NT2/D1 (cell line): ENCODE measurements at places on chromosomes 13 and 19.
A peak's percentile ranks its signal among the peaks of the same experiment; 100 is the strongest.

- DNase-seq: peak; percentile 77
These were observed 18.7 kb downstream of the ACTN4 start for GRCh38 chr19:38665950-38666662.

GRCh38 chr13:113747291-113747833 is 11.7 kb upstream of the TMEM255B start:
- no peak for DNase-seq

GRCh38 chr13:108700422-108701170 is 71.2 kb downstream of the MYO16 start:
- DNase-seq: no peak

- DNase-seq: no peak
These were observed 334.2 kb downstream of the DNAJC15 start for GRCh38 chr13:43357564-43357963.

GRCh38 chr13:41710771-41711170 is 250.1 kb downstream of the VWA8 start:
- no peak for DNase-seq

GRCh38 chr19:46776927-46777911 is 11.2 kb downstream of the SLC1A5 start:
- DNase-seq: no peak

DNA sequence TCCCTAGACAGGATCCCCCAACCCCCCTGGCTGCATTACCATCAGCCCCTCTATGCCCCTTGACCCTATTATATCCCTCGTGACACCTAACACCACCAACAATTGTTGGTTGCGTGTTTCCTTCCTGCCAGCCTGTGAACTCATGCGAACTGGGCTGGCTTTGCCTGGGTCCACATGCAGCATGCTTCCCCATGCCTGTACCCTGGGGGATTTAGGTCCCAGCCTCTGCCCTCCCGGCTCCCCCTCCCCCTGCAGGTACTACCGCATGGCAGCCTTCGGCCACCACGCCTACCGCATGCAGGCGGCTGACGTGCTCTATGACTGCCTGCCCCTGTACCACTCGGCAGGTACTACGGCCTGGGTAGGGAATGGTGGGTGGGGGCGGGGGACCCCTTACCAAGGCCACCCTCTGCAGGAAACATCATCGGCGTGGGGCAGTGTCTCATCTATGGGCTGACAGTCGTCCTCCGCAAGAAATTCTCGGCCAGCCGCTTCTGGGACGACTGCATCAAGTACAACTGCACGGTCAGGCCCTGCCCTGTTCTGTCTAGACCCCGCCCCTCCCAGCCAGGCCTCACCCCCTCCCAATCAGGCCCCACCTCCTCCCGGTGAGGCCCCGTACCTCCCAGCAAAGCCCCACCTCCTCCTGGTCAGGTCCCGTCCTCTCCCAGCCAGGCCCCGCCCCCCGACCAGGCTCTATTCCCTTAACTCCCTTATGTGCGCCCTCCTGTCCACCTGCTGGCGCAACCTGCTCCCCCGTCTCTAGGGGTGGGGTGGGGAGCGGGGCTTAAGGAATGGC is 18.5 kb downstream of the SLC27A1 start:
- DNase-seq: peak; percentile 98

DNA sequence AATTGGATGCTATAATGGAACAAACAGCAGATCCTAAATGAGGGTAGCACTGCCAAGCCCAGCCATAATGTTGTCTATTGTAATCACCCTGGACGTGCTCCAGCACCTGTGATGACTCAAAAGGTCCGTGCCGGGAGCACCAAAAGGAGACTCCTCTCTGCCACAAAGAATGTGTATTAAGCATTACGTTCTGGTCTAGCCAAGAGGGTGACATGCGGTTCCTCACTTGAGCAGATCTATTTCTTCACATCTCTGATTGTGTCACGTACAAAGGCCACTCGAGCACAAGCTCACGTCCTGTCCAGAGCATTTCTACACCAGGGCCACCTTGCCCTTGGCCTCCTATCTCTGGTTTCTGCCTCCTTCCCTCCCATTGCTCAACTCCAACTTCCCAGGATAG is 219.9 kb upstream of the IRS2 start:
- no peak for DNase-seq

GRCh38 chr13:60612593-60612992 is 215.6 kb downstream of the TDRD3 start:
- DNase-seq: no peak

GRCh38 chr19:56687031-56687430 is 15.5 kb upstream of the ZNF835 start:
- no peak for DNase-seq

DNA sequence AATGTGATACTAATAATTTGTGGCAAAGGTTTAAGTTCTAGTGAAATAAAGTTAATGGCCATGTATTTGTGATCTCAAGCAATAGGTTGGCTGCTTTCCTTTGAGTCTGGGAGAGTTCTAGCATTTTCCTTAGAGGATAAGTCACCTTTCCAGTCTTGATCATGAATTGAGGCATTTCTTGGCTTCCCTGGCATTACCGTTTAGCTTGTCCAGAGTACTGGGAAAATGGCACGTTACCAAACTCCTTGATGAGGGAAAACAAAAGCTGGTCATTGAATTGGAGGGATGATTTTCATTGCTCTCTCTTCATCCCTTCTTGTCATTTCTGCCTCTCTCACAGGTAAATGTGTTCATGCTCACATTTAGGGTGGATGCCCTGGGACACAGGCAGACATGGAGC is 34.0 kb upstream of the SPRY2 start:
- DNase-seq: no peak

GRCh38 chr19:12967907-12968306 is 1.5 kb upstream of the DAND5 start:
- DNase-seq: no peak

GRCh38 chr13:99264051-99264450 is 5.9 kb upstream of the GPR18 start:
- no peak for DNase-seq

- DNase-seq: no peak
These were observed 71.9 kb downstream of the FLT1 start for GRCh38 chr13:28423010-28423409.

DNA sequence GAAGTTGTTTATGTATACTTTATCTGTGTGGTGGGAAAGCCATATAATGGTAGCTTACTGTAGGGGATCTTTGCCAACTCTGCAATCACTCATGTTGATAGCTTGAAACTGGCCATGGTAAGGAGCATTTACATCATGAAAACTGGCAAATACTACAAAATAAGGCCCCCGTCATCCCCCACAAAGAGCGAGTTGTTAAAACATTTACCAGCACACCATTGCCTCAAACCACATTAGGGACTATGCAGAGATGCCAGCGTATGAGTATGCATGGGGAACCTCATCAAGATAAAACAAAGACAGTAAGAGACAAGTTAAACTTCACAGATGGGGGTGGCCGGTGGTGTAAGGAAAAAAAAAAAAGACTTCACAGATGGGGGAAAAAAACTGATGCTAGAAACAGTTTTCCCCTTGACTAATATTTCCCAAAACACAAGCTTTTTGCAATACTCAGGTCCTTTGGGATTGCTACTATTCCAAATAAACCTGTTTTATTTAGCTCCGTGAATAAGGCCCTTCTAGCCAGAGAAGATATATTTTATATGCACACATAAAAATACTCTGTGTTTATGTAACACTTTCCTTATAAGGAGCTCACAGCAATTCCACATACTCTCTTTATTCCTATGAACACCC is 70.6 kb upstream of the SERP2 start:
- DNase-seq: no peak

DNA sequence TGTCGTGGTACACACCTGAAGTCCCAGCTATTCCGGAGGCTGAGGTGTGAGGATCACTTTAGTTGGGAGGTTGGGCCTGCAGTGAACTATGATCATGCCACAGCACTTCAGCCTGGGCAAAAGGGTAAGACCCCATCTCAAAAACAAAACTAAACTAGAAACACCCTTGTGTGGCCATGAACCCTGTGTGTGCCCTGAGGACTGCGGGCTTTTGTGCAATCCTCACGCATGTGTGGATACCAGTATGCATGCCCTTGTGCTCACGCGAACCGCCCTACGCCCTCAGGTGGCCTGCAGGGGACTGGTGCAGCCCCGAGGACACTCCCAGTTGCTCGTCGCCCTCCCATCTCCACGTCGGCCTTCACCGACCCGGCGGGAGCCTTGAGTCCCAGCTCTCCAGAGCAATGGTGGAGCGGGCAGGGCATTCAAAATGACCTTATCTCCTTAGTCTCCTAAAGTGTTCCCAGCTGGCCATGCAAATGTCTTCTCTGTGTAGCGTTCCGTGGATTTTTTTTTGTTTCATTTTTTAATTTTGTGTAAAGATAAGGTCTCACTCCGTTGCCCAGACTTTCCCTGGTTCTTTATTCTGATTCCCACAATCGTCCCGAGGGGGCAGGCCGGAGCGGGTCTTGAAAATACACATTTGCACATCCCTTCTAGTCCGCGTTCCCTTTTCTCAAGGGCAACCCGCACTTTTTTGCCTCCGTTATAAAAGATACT is 868 bp upstream of the EGLN2 start:
- DNase-seq: peak; percentile 58

- no peak for DNase-seq
These were observed 44.0 kb downstream of the KLF2 start for GRCh38 chr19:16368385-16369305.

- no peak for DNase-seq
These were observed 1700.1 kb upstream of the SLC10A2 start for GRCh38 chr13:104766319-104766718.

DNA sequence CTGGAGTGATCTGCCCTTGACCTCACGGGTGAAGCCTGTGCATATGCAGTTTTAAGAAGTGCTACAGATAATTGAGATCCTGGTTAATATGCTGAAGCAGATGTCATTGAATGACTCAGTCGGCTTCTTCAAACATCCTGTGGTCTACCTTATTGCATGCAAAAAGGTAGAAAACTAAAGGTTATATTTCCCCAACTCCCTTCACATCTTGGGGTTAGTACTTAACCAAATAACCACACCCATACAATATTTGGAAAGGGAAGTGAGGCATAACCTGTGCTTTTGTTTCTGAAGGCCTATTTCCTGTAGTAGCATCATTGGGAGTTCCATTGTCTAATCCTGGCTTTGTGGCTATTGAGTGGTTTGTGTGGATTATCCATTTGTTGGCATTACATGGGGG is 58.3 kb downstream of the RAP2A start:
- no peak for DNase-seq

- DNase-seq: no peak
These were observed 114.9 kb downstream of the PCCA start for GRCh38 chr13:100203696-100204367.

GRCh38 chr19:5042556-5042955 is 73.6 kb downstream of the KDM4B start:
- no peak for DNase-seq

GRCh38 chr19:50328224-50328872 is 829 bp downstream of the KCNC3 start:
- no peak for DNase-seq

GRCh38 chr19:41421314-41421713 is 5.9 kb downstream of the B3GNT8 start:
- DNase-seq: no peak

DNA sequence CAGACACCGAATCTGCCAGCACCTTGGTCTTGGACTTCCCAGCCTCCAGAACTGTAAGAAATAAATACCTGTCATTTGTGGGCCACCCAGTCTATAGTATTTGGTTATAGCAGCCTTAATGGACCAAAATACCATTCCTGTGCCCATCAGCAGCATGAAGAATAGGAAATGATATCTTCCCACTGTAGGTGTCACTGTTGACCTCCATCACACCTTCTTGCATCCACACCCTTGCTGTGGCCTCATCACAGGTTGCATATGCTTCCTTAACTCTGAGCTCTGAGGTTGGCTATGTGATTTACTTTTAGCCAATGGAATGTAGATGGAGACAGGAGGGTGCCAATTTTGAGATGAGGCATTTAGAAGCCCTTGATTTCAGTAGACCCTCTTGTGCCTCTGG is 242.0 kb upstream of the TSHZ3 start:
- no peak for DNase-seq

GRCh38 chr13:30044932-30045331 is 194.5 kb upstream of the UBL3 start:
- DNase-seq: no peak

GRCh38 chr19:7848779-7849457 is 18.9 kb downstream of the EVI5L start:
- DNase-seq: no peak

DNA sequence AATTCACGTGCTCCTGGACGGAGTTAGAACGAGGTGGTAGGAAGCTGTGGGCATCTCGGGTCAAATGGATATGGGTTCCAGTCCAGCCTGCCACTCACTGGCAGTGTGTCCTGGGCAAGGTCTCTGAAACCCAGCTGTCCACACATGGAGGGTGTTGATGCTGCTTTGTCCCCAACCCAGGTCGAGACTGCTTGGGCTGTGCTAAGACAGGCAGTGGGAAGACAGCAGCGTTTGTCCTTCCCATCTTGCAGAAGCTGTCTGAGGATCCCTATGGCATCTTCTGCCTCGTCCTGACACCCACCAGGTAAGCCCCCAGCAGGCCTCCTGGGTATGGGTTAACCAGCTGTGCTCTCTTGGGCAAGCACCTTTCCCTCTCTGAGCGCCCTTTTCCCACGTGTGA is 885 bp downstream of the DDX49 start:
- DNase-seq: no peak

GRCh38 chr13:106499896-106500295 is 35.6 kb downstream of the EFNB2 start:
- DNase-seq: no peak

- DNase-seq: no peak
These were observed 732 bp downstream of the SELENOV start for GRCh38 chr19:39515551-39516191.

GRCh38 chr19:54287456-54287855 is 6.5 kb upstream of the LILRB2 start:
- DNase-seq: no peak

DNA sequence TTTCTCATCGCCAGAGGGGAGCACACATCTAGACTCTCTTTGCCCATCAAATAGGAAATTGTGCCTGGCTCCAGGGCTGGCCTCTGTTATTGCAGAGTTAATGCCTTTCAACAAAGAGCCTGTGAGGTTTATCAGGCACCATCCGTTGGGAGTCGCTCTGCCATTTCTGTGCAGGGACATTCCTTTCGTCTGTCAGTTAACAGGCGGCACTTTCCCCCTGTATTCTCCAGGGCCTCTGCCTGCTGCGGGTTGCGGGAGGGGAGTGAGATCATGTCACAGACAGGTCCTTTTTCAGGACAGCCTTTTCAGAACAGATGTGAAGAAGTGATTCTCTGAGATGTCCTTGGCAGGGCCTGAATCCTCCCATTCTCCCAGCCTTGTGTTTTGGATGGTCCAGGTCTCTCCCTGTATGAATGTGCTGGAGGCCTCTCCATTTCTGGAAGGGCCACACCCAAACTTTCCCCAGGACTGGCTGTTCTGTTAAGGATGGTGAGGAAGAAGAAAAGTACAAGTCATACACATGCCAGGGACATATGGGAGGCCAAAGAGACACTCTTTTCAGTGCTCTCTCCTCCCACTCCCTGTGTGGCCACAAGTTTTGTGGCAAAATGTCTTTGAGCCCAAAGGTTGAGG is 14.9 kb downstream of the SERP2 start:
- DNase-seq: no peak

GRCh38 chr13:108402850-108403249 is 133.3 kb downstream of the TNFSF13B start:
- DNase-seq: peak; percentile 6
